ENCODE measurements at places on chromosomes 1 and 21.
A peak's percentile ranks its signal among the peaks of the same experiment; 100 is the strongest.

DNA sequence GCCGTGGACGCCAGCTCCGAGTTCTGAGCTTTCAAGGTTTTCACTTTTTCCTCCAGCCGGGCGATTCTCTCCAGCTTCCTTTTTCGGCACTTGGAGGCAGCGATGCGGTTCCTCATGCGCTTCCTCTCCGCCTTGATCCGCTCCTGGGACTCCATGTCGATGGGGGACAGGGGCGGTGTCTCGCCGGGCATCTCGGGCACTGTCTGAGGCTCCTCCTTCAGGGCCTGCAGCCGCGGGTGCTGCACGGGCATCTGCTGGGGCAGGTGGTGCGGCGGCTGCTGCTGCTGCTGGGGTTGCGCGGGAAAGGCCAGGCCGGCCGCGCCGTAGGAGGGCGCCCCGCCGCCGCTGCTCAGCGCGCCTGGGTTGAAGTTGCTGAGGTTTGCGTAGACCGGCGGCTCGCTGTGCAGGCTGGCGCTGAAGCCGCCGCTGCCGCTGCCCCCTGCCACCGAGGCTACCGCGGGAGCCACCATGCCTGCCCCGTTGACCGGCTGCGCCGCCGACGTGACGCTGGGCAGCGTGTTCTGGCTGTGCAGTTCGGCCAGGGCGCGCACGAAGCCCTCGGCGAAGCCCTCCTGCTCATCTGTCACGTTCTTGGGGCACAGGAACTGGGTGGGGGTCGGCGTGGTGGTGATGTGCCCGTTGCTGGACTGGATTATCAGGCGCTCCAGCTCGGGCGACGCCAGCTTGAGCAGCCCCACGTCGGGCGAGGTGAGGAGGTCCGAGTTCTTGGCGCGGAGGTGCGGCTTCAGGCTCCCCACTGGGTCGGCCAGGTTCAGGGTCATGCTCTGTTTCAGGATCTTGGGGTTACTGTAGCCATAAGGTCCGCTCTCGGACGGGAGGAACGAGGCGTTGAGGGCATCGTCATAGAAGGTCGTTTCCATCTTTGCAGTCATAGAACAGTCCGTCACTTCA lies 1.4 kb downstream of the JUN start:
- DNase-seq, result peak; percentile 55

GRCh38 chr21:41565550-41565949 lies 57.6 kb upstream of the TMPRSS2 start:
- no peak for DNase-seq

DNA sequence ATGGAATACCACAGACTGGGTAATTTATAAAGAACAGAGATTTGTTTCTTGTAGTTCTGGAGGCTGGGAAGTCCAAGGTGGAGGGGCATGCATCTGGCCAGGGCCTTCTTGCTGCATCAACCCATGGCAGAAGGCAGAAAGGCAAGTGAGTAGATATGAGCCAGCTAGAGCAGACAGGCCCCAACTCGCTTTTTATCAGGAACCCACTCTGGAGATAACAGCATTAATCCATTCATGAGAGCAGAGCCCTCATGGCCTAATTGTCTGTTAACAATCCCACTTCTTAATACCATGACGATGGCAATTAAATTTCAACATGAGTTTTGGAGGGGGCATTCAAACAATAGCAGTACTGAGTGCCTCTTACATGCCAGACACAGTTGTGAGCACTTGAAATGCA lies 87.2 kb upstream of the SOX13 start:
- no peak for DNase-seq

DNA sequence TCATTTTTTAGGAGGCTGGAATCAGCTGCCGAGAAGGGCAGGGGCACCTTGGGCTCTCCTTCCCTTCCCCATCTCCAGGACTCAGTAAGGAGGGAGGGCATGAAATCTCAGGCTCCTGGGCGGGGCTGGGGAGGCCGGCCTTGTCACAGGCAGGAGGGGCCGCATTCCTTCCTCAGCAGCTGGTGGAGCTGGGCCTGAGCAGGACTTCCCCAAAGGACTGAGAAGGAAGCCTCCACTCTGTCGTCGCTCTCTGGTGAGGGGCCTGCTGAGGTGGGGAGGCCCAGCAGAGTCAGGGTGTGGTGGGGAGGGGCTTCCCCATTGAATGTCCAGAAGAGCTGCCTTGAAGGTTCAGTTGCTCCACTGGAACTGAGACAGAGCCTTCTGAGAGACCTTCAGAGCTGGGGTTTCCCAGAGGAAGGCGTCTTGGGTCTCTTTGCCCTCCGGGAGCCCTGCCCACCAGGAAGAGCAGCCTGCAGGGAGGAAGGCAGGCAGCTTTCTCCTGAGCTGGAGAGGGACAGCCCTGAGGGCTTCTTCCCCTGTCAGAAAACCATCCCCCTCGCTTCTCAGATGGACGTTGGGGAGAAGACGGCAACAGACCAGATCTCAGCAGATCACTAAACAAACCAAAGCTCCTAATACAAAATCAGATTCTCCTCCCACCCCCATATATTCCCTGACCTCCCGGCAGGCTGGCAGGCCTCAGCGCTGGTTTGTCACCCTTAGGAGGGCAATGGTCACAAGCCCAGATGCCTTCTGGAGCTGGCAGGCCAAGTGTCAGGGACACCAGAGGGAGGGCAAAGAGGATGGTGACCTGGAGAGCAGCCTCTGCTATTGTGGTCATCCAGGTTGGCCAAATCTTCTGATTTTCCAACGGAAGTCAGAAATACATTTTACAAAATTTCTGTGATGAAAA lies 10.7 kb downstream of the KCNA10 start:
- DNase-seq, result no peak

DNA sequence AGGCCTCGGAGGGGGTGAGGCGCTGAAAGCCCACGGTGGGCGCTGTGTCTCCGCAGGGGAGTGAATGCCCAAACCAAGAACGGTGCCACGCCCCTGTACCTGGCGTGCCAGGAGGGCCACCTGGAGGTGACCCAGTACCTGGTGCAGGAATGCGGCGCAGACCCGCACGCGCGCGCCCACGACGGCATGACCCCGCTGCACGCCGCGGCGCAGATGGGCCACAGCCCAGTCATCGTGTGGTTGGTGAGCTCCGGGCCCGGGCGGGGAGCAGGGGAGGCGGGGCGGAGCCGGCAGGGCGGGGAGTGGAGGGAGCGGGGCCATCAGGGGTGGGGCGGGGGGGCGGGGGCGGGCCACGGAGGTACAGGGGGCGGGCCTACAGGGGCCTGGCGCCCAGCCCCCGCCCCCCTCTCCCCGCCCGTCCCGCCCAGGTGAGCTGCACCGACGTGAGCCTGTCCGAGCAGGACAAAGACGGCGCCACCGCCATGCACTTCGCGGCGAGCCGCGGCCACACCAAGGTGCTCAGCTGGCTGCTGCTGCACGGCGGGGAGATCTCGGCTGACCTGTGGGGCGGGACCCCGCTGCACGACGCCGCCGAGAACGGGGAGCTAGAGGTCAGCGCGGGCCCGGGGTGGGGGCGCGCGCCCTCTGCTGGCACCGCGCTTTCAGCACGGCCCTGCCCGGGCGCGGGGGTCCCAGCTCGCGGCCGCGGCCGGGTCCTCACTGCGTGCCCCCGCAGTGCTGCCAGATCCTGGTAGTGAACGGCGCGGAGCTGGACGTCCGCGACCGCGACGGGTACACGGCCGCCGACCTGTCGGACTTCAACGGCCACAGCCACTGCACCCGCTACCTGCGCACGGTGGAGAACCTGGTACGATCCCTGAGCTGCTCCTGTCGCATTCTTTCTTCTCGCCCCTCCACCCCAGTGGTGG lies 15.9 kb downstream of the ESPN start:
- no peak for DNase-seq

DNA sequence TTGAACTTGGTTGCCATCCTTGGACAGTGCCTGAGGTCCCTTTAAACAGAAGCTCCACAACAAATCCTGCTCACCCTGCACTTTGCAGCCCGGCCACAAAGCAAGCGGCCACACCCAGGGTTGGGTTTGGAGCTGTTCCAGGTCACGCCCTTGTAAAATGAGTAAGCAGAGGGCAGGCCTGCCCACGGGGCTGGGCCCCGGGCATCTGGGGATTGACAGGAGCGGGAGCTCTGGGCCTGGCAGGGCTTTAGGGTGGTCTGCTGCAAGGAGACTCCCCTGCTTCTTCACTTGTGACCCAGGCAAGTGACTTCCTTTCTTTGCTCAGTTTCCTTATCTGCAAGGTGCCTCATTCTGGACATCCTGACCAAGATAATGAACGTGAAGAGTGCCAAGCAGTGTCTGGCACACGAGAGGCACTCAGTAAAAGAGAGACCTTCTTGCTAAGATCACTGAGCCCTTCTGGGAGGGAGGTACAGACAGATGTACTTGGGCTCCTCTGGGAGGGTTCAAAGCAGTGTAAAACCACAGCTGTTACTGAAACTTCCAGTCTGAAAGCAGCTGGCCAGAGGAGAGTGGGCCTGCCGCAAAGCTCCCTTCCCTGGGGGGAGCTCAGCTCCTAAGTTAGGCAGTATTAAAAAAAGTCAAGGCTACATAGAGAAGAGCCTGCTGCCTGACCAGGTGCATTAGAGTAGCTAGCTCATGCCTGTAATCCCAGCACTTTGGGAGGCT lies 2.6 kb downstream of the E2F2 start:
- DNase-seq, result peak; percentile 95

DNA sequence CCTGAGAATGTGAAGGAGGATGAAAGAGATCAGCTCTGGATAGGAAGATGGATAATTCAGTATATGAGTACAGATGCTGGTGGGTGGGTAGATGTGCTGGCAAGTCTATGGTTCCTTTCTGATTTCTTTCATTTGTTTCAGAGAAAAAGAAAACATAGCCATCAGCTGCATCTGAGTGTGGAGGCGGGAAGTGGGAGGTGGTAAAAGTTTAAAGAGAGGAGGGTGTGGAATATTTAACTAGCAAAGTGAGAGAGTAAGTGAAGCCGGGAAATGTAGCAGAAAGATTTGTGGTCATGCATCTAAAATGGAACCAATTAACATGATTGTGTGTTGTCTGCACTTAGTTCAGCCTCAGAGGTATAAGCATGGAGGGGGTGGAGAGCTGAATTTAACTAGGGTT lies 16.4 kb downstream of the RPE65 start:
- no peak for DNase-seq

- no peak for DNase-seq
Measured at GRCh38 chr1:19639999-19640362, 4.1 kb upstream of the NBL1 start.

GRCh38 chr1:56133522-56134472 lies 445.6 kb downstream of the PLPP3 start:
- DNase-seq, result no peak

- DNase-seq, result no peak
Measured at GRCh38 chr1:183910845-183911244, 105.9 kb downstream of the RGL1 start.

DNA sequence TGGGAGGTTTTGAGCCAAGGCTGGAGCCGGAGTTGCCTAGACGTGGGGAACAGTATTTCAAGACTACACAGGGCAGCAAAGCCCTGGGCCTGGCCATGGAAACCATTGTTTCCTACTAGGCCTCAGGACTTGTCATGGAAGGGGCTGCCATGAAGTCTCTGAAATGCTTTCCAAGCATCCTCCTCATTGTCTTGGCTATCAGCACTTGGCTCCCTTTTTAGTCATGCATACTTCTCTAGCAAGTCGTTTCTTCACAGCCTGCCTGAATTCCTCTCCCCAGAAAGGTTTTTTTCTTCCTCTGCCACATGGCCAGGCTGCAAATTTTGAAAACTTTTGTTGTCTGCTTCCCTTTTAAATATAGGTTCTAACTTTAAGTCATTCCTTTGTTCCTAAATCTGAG lies 406.6 kb upstream of the TMPRSS15 start:
- no peak for DNase-seq

DNA sequence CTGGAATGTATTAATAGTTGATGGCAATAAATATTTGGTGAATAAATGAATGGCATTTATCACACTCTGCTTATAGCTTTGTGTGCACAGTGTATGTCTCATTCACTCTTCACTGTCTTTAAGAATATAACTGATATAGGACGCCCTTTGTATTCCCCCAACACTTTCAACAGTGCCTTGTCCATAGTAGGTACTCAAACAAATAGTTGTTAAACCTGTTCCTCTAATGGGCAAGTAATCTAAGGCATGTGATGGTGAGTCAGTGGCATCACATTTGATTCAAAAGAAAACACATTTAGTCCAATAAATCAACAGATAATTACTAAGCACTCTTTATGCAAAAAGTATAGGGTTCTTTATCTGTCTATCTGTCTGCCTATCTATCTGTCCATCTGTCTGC lies 11.2 kb upstream of the RXRG start:
- no peak for DNase-seq

DNA sequence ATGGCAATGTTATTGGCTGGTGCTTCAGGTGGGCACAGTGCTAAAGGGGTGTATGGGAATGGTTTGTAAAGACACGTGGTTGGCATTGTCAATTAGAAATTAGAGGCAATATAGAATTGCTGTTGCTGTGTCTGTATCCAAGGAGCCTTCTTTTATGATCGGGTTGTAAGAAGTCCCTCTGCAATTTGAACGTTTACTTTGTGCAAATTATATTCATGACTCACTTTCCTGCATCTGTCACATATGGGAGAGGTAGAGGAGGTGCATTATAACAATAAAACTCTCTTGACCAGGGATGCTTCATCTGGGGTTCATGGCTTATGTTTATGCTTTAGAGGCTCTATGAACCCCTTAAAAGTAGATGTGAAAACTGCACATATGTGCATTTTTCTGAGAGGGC lies 130.4 kb upstream of the DNAH14 start:
- DNase-seq, result peak; percentile 55

- no peak for DNase-seq
Measured at GRCh38 chr21:29748391-29749167, 191.2 kb downstream of the GRIK1 start.

DNA sequence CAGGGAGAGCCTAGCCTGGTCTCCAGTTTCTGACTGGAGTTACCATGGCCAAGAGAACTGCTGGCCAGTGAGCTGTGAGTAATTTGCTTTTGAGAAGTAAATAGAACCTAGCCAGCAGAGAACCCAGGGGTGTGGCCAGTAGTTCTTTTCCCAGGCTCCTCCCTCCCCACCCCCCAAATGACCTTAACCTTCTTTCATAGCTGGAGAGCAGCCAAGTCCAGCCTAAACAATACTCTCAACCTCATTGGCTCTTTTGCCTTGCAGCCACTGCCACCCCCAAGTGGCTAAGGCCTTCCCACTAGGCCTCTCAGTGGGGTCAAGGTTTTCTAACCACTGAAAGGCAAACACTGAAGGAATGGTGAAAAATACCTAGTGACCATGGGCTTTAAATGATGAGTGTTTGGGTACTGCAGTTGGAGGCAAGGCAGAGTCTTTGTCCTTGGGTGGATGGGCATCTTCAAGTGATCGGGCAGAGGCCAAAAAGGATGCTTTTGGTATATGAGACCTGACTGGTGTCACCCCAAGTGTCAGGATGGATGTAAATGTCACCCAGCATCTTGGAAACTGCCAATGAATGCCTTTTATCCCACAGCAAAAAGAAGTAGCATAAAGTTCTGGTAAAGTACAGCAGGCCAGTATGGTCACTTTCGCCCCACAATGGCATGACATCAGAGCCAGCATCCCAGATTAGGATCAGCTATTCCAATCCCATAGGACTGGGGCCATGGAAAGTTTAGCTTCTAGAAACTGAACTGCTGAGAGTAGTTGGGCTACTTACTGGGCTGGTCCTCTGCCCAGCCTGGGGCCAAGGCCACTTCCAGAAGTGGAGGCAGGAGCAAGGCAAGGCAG lies 3.5 kb upstream of the PIGV start:
- DNase-seq, result no peak

GRCh38 chr1:89865498-89866382 lies 44.9 kb downstream of the LRRC8D start:
- DNase-seq, result no peak

- DNase-seq, result no peak
Measured at GRCh38 chr1:20399606-20400180, 86.3 kb downstream of the CAMK2N1 start.

GRCh38 chr1:174976436-174977108 lies 23.2 kb upstream of the CACYBP start:
- no peak for DNase-seq
